ENCODE measurements at places on chromosomes 2 and 18.

GRCh38 chr2:172938713-172939375 is 136.8 kb upstream of the MAP3K20 start:
- no peak overlapping the region for H3K4me3 ChIP-seq
- DNase-seq, result no peak
- no peaks in the 10 kb centered on the region for H3K4me1 ChIP-seq
- H3K27ac ChIP-seq, result no peak overlapping the region
- no peaks in the 10 kb centered on the region for H3K36me3 ChIP-seq

- H3K4me3 ChIP-seq, result no peak overlapping the region
- no peaks in the 10 kb centered on the region for H3K27me3 ChIP-seq
- peaks cover 31% of the 10 kb centered on the region for H3K4me1 ChIP-seq
- H3K27ac ChIP-seq, result peak overlapping the region; percentile 17
- no peaks in the 10 kb centered on the region for H3K36me3 ChIP-seq
Measured at GRCh38 chr2:181281206-181281832, 175.9 kb upstream of the ITGA4 start.

DNA sequence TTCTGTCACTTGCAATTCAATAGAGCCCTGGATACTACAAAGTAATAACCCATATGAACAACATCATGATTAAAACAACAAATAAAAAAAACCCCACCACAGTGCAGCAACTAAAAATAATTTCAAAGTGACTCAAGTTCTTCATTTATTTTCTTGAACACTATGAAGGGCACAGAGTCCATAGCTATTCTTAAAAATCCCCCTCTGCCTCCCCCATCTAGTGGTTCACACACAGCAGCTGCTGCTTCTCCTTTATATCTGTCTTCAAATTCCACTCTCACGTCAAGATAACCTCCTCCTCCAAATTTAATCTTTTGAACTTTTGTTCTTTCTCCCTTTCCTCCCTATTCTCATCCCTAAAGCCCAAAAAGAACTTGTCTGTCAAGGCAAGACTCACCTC is 591.3 kb downstream of the ZEB2 start:
- no peak overlapping the region for H3K4me3 ChIP-seq
- no peaks in the 10 kb centered on the region for H3K4me1 ChIP-seq
- H3K36me3 ChIP-seq, result no peaks in the 10 kb centered on the region
- no peak overlapping the region for H3K27ac ChIP-seq

DNA sequence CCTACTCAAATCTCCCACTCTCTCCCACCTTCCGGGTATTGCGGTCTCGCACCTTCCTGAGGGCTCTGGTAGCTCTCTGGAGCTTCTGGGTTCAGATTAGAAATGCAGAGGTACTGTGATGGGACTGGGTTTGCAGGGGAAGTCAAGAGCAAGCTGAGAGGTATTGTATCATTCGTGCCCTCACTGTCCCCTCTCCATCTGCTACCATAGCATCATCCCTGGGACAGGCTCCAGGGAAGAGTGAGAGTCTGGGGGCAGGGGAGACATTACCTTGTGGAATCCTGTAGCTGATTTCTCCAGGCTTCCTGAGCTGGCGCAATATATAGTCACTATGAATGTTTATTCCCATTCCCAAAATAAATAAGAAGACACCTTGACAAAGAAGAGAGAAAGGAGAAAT is 49.6 kb downstream of the SRD5A2 start:
- H3K4me1 ChIP-seq, result no peaks in the 10 kb centered on the region
- DNase-seq, result no peak
- H3K27me3 ChIP-seq, result no peaks in the 10 kb centered on the region
- H3K4me3 ChIP-seq, result no peak overlapping the region
- H3K36me3 ChIP-seq, result no peaks in the 10 kb centered on the region

- no peak overlapping the region for H3K4me3 ChIP-seq
- DNase-seq, result no peak
- no peak overlapping the region for H3K27ac ChIP-seq
- H3K36me3 ChIP-seq, result no peaks in the 10 kb centered on the region
- H3K4me1 ChIP-seq, result no peaks in the 10 kb centered on the region
- H3K27me3 ChIP-seq, result no peaks in the 10 kb centered on the region
Measured at GRCh38 chr2:157967856-157968255, 91.7 kb upstream of the ACVR1 start.

- H3K27ac ChIP-seq, result no peak overlapping the region
- H3K36me3 ChIP-seq, result no peaks in the 10 kb centered on the region
- no peaks in the 10 kb centered on the region for H3K27me3 ChIP-seq
- no peaks in the 10 kb centered on the region for H3K4me1 ChIP-seq
Measured at GRCh38 chr2:55862246-55862645, 61.3 kb downstream of the EFEMP1 start.

GRCh38 chr2:172095146-172095904 is 7.4 kb downstream of the DLX2 start:
- H3K4me1 ChIP-seq, result peaks cover 29% of the 10 kb centered on the region
- H3K4me3 ChIP-seq, result peak overlapping the region; percentile 27
- H3K36me3 ChIP-seq, result no peaks in the 10 kb centered on the region
- peaks cover 54% of the 10 kb centered on the region for H3K27me3 ChIP-seq
- peak; percentile 77 for DNase-seq

- no peaks in the 10 kb centered on the region for H3K27me3 ChIP-seq
- no peaks in the 10 kb centered on the region for H3K4me1 ChIP-seq
- DNase-seq, result no peak
- H3K4me3 ChIP-seq, result no peak overlapping the region
- no peak overlapping the region for H3K27ac ChIP-seq
Measured at GRCh38 chr2:107685421-107685986, 141.2 kb upstream of the RGPD4 start.

GRCh38 chr2:151560289-151560688 is 150.6 kb downstream of the RIF1 start:
- no peaks in the 10 kb centered on the region for H3K36me3 ChIP-seq
- no peak overlapping the region for H3K27ac ChIP-seq
- no peak overlapping the region for H3K4me3 ChIP-seq

- no peak overlapping the region for H3K4me3 ChIP-seq
- no peak for DNase-seq
- no peak overlapping the region for H3K27ac ChIP-seq
- H3K4me1 ChIP-seq, result no peaks in the 10 kb centered on the region
Measured at GRCh38 chr2:45329045-45329677, 281.9 kb downstream of the SRBD1 start.

DNA sequence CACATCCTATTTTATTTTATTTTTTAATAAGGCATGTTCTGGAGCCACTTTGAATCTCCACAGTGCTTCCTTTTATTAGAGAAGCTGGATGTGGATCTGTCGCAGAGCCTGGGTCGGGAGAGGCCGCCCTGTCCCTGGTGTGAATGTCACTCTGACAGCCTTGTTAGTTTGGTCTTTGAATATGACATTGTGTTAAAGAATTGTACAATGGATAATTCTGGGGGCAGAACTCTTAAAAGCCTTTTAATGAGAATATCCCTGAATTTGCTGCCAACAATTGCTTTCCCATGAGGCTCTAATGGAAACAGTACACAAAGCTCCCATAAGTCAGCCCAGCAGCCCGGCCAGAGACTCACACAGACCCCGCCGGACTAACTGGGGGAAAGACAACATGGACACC is 82.4 kb downstream of the MTCL1 start:
- H3K4me3 ChIP-seq, result no peak overlapping the region
- no peaks in the 10 kb centered on the region for H3K27me3 ChIP-seq
- H3K4me1 ChIP-seq, result no peaks in the 10 kb centered on the region
- no peaks in the 10 kb centered on the region for H3K36me3 ChIP-seq
- H3K27ac ChIP-seq, result no peak overlapping the region

- DNase-seq, result no peak
- no peak overlapping the region for H3K4me3 ChIP-seq
- H3K27me3 ChIP-seq, result no peaks in the 10 kb centered on the region
- H3K4me1 ChIP-seq, result no peaks in the 10 kb centered on the region
Measured at GRCh38 chr2:134499307-134499926, 219.4 kb downstream of the TMEM163 start.

DNA sequence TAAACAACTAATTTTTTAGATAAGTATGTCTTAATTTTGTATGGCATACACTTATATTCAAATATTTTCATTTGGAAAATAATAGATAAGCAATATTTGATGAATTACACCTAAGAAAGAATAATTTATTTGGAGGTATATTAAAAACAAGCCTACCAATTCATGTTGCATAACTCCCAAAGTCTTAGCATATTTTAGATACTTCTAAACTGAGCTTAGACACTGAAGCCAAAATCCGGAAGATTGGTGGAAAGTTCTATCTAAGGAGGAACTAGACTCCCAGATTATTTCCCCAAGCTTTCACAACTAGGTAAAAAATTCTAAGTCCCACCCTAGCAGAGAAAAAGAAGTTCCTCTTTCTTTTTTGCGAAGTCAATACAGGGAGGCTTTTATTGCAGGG is 221.0 kb upstream of the MMADHC start:
- no peaks in the 10 kb centered on the region for H3K4me1 ChIP-seq
- H3K36me3 ChIP-seq, result no peaks in the 10 kb centered on the region
- H3K27me3 ChIP-seq, result no peaks in the 10 kb centered on the region
- no peak overlapping the region for H3K4me3 ChIP-seq
- no peak for DNase-seq

DNA sequence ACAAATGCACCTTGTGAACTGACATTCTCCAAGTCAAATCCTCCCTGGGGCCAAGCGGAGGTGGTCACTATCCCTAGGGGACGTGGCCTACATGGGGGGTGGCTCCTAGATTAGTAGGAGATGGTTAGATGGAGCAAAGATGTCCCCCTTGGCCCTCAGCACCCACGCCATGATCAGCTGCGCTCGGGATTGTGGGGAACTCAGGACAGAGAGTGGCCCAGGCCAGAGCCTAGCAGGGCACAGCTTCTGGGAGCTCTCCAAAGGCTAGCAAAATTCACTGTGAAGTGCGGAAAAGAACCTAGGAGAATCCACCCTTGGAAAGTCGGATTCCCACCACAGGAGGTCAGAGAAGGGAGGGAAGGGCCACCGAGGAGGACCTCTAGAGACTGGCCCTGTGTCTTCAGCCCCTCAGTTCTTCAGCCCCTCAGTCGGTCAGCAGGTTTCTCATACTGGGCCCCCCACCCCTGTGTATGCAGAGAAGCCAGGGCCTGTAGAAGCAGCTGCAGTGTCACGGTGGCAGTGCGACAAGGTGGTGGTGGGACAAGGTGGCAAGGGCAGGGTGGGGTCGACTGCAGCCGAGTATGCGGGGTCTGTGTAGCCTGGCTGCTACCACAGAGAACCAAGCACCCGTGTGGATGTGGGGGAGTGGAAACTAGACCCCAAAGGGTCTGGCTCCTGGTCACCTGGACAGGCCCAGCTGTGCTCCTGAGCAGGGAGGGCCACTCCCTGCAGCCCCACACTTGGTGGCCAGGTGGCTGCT is 18.4 kb downstream of the GPR55 start:
- no peak overlapping the region for H3K27ac ChIP-seq
- H3K4me1 ChIP-seq, result peaks cover 13% of the 10 kb centered on the region
- H3K36me3 ChIP-seq, result no peaks in the 10 kb centered on the region
- no peak for DNase-seq

DNA sequence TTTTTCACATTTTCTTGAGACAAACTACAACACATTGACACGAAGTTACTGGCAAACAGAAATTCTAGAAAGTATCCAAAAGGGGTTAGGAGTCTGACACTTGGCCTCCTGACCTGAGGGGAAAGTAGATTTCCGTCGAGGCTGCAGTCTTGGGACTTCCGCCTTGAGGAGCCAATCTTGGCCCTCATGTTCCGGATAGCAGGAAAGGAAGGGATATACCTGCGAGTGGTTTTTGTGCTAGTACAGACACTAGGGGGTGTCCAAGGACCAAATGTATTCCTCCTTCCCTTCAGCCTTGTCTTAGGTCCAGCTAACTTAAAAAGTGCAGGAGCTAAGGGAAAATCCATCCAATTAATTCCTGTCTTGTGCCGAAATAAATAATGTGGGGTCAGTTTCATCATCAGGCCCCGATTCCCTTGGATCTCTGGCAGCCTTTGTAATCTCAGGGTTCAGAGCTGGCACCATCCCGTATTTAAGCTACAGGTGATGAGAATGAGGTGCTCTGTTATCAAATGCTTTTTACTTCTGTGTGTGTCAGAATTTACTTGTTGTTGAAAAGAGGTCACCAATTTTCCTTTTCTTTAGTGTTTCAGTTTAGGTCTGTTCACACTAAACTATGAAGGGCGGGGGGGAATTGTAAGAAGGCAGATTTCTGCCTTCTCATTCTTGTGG is 330.2 kb upstream of the FANCL start:
- no peak overlapping the region for H3K4me3 ChIP-seq
- no peak overlapping the region for H3K27ac ChIP-seq
- DNase-seq, result no peak
- no peaks in the 10 kb centered on the region for H3K4me1 ChIP-seq
- no peaks in the 10 kb centered on the region for H3K36me3 ChIP-seq

DNA sequence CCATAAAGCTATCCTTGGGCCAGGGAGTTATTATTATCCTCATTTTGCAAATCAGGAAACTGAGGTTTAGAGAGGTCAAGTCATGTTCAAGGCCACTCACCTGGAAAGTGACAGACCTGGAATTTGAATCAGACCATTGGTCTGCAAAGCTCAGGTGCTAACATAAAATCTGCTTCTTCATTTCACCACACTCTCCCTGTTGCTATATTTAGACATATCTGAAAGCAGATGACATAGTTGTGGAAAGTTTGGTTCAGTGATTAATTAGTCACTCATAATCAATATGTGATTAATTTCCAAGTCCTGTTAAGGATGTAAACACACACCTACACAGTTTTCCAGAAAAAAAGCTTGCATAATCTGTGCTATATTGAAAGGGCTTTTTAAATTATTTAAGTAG is 57.4 kb downstream of the LINC00305 start:
- H3K36me3 ChIP-seq, result no peaks in the 10 kb centered on the region
- H3K4me1 ChIP-seq, result no peaks in the 10 kb centered on the region
- DNase-seq, result no peak
- no peaks in the 10 kb centered on the region for H3K27me3 ChIP-seq
- H3K27ac ChIP-seq, result no peak overlapping the region

DNA sequence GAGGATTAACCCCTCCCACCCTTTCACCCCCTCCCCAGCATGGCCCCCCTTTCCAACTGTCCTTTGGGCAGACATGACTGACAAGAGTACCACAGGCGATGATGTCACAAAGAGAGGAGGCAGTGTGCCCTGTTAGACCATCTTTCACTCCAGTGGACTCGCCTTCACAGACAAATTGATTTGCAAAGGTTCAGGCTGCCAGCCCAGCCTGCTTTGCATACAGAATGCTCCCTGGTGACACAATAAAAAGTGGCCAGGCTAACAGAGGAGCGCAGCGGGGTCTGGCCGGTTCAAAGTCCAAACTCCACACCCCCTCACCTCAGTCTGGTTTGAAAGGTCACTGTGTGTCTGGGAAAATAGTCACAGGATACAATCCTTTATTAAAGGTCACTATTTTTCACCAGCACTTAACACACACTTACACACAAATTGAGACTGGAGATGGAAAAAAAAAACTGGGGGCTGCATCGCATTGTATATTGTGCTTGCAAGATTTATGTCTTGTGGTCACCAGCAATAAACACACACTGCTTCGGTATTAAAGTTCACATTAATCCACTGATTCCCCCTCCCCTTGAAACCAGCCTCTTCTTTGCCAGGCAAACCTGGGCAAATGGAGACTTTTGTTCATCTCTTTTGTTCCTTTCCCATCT is 236.9 kb downstream of the BCL11A start:
- no peak overlapping the region for H3K4me3 ChIP-seq
- no peaks in the 10 kb centered on the region for H3K36me3 ChIP-seq
- no peaks in the 10 kb centered on the region for H3K4me1 ChIP-seq
- H3K27me3 ChIP-seq, result no peaks in the 10 kb centered on the region
- no peak overlapping the region for H3K27ac ChIP-seq
- DNase-seq, result no peak

All from naive thymus-derived CD4-positive, alpha-beta T cell (primary cell).